ENCODE measurements at places on chromosomes 2 and 18.

GRCh38 chr18:23758281-23758680 is 69.0 kb downstream of the LAMA3 start:
- DNase-seq: no peak

DNA sequence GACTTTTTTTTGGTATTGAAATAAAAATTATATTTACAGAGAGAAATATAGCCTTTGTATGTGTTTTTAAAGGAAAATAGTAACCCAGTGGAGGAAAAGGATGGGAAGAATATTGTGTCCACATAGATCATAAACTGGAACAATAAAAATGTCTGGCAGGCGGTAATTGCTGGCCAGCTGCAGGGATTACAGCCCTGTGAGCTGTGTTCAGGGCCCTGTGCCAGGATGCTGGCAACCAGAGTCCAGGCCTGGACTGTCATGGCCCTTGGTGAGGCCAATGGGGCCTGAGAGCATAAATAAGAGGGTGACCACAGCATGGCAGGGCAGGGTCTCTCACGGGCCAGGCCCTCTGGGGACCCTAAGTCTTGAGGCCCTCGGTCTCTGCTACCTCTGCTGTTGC is 171.2 kb downstream of the ACOXL start:
- no peak for DNase-seq

GRCh38 chr2:102184568-102184967 is 2.3 kb upstream of the IL1RL2 start:
- DNase-seq: peak; percentile 46

DNA sequence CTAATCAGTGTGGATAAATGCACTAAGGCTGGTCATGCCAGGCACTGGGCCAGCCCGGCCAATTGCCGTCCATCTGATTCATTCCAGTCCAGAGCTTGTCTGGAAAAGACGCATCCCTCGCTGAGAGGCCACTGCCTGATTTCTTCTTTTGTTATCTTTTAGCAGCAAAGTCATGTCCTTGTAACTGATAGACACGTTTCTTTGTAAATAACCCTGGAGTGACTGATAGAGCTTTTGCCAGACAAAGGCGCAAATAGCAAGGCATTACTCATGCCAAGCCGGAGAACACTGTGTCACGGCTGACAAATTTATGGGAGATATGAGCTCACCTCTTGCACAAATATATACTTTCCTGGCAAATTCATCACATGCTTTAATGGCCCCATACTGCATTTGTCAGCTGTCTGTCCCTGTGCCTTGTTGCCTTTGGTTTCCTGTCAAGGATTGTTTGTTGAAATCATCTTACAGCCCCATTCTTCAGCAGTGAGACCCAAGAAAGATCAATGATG is 164.4 kb downstream of the ETAA1 start:
- DNase-seq: peak; percentile 94

GRCh38 chr2:41967476-41968181 is 80.2 kb upstream of the PKDCC start:
- DNase-seq: no peak

- no peak for DNase-seq
Observed at GRCh38 chr2:181632733-181633401, 24.0 kb downstream of the CERKL start.

GRCh38 chr18:57655740-57656139 is 34.1 kb upstream of the NARS1 start:
- no peak for DNase-seq

DNA sequence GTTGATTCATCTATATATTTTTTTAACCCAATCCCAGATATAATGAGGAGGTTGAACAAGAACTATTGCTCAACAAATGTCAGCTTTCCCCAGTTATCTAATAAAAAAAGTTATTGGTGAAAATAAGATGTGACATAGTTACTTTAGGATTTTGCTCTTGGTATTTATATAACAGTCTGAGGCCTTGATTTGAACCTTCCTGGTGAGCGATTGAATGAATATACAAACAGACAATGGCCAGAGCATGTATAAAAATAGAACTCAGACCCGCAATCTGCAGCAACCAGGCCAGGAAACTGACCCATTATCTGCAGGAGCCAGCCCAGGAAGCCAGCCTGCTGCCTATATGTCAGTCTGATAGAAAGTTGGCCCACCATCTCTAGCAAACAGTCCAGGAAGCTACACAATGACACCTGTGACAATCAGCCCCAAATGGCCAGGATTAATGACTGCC is 81.6 kb downstream of the HS6ST1 start:
- peak; percentile 18 for DNase-seq

All from fibroblast of pulmonary artery (primary cell).